ENCODE measurements at places on chromosomes 5 and 9.

GRCh38 chr5:128163991-128164390 is 80.4 kb downstream of the SLC12A2 start:
- no peak for DNase-seq

DNA sequence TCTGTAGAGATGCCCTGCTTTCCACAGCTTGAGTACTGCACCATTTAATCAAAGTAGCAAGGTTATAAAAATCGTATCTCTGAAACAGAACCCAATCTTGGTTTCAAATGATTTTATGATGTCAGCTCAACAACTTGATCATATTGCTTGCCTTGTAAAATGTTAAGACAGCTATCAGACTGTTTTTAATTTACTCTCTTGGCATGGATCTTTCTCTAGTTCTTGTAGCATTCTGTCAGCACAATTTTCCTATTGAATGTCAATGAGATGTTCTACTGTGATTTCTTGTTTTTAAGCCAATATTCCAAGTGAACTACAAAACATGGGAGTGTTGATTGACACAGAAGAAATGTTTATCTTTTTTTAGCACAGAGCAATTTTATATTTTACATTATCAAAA is 313.4 kb downstream of the CDH12 start:
- DNase-seq: no peak

DNA sequence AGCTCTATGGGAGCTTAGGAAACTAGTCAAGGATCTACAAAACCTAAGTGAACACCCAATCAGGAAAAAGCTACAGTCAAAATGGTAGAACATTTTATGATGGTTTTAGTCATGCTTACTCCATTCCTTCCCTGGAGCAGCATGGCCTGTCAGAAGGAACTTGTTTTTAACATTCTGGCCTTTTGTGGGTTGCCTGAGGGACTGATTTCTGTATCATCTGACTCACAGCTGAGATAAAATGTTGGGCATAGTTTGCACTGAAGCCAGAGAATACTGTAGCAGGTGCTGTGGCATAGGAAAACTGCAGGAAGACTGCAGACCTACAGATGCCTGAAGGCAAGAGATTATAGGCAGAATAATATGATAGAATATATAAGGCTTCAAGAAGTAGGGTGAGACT is 719.6 kb upstream of the GRAMD2B start:
- no peak for DNase-seq

GRCh38 chr9:72718503-72718902 is 197.1 kb downstream of the TMC1 start:
- peak; percentile 0 for DNase-seq

- no peak for DNase-seq
Observed at GRCh38 chr5:150364004-150364403, 6.5 kb downstream of the TCOF1 start.

- no peak for DNase-seq
Observed at GRCh38 chr9:97557606-97558095, 56.2 kb downstream of the TMOD1 start.

GRCh38 chr5:163659568-163659902 is 154.1 kb downstream of the MAT2B start:
- no peak for DNase-seq

DNA sequence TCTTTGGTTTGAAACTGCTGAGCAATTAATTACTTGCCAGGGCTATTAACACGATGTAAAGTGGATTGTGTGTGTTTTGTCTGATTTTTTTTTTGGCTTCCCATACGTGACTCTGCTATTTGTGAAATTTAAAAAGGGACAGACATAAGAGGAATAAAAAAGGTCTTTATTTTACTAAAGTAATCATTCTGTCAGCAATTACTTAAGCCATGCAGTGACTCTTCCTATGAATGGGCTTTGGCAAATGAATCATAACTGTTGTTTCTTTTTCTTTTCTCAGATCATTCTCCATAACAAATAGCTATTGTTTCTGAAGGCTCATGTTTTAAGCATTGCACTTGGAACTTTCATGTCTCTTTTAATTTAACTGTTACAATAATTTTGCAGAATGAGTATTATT is 461.3 kb upstream of the RORB start:
- DNase-seq: no peak

DNA sequence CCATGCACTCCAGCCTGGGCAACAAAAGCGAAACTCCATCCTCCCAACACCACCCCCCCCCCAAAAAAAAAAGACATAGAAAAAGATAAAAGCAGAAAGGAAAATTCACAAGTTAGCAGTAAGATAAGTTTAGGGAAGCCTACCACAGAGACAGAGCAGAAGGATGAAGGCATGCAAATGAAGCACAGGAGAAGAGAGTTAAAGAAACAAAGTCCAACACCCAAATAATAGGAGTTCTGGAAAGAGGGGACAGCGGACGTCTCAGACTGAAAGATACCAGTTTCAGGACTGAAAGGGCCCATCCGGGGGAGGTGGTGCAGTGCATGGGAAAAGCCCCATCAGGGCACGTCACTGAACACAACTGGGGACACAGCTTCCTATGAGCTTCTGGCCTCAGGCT is 54.3 kb downstream of the OTULIN start:
- DNase-seq: no peak

GRCh38 chr9:133558191-133559126 is 24.0 kb downstream of the ADAMTSL2 start:
- peak; percentile 28 for DNase-seq

- no peak for DNase-seq
Observed at GRCh38 chr5:181008136-181008535, 19.5 kb downstream of the BTNL3 start.

DNA sequence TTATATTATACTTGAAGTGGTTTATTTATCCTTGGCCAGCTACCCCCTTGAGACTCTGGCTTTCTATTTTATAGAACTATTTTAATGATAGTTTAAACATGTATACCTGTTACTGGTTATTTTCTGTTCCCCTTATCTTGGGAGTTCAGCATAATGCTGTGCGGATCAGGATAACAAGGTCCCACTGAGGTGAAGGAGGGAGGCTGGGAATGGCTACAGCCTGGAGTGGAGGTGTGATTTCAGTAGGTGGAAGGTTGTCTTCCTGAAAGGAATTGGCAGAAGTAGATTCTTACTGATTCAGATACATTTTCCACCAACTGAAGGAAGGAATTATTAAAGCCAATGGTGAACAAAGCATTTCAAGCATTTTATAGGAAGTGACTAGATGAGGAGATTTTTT is 38.9 kb downstream of the PAM start:
- no peak for DNase-seq

DNA sequence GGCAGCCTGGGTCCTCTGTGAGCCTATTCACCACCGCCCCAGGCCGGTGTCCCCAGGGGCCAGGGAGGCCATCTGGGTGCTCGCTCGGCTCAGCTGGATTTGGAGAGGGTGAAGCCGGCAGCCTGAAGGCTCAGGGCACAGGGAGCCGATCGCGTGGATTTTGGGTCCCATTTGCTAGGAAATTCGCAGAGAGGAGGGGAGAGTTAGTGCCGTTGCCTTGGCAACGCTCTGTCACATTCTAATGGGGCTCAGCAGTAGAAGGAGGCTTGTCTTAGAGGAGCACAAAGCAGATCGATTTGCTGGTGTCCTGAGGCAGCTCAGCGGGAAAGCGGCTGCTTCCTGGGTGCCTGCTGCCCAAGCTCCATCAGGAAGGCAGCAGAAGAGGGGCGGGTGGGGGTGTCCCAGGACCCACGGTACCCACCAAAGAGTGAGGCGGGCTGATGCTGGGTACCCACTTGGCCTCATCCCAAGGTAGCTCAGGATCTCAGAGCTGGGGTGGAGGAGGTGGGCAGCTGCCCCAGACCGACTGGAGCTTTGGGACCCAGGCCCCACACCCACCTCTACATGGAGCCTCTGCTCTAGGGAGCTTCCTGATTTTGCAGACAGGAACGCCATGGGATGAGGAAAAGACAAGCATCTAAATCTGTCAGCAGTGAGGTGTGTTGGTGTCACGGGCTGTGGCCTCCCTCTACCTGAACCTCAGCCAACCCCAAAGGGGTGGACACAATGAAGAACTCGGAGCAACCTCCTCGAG is 17.1 kb upstream of the OLFM1 start:
- DNase-seq: no peak

DNA sequence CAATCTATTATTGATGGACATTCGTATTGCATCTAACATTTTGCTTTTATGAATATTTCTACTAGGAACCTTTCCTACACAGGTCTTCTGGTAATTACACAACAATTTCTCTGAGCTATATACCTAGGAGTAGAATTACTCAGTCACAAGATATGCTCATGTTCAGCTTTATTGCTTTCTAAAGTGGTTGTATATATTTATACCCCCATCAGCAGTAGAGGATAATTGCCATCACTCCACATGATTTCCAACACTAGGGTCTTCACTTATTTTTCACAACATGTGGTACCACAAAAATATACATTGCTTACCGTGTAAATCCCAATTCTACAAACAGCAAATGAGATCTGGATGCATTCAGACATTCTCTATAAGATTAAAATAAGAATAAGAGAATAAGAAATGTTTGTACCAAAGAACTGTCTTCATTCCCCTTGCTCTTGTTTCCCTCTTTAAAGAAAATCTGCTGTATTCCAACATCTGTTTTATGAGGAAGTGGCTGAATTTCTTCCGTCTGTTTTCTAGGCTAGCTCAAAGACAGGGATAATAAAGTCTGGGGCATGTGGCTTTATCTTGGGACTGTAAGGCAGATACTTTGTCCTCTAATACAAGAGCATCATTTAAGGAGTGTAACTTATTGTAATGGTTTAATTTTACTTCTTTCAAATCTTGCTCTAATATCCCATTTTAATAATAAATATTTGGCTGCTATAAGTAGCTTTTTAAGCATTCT is 28.2 kb downstream of the ARL15 start:
- no peak for DNase-seq
